ENCODE measurements at places on chromosomes 6 and 20. TPM values are rescaled to one million over a fixed set of nuclear protein-coding genes. Genes with fewer than 3 reads are reported as not detected.

- no peak overlapping the region for H3K27ac ChIP-seq
- peaks cover 16% of the 10 kb centered on the region for H3K27me3 ChIP-seq
- no peaks in the 10 kb centered on the region for H3K36me3 ChIP-seq
- no peak for DNase-seq
Measured at GRCh38 chr6:6202886-6203285, 117.6 kb downstream of the F13A1 start.

SLC17A3 gene
- not detected for total RNA-seq

DNA sequence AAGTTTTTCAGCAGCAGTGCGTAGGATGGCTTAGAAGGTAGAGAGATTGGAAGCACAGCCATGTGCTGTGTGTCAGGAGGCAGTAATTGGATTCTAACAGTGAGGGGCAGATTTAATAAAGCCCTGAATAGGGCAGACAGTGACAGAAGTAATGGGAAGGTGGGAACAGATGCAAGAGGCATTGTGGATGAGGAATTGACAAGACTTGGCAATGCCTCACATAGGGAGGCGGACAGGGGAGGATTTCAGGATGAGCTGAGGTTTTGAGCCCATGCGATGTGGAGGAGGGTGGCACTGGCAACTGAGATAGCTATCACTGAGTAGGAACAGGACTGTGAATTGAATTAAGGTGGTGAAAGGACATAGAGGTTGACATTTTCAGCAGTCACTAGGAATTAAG lies 262.2 kb upstream of the FLRT3 start:
- DNase-seq = no peak
- no peaks in the 10 kb centered on the region for H3K27me3 ChIP-seq
- H3K36me3 ChIP-seq = no peaks in the 10 kb centered on the region
- no peaks in the 10 kb centered on the region for H3K4me1 ChIP-seq
- no peak overlapping the region for H3K27ac ChIP-seq
- H3K4me3 ChIP-seq = no peak overlapping the region

DNA sequence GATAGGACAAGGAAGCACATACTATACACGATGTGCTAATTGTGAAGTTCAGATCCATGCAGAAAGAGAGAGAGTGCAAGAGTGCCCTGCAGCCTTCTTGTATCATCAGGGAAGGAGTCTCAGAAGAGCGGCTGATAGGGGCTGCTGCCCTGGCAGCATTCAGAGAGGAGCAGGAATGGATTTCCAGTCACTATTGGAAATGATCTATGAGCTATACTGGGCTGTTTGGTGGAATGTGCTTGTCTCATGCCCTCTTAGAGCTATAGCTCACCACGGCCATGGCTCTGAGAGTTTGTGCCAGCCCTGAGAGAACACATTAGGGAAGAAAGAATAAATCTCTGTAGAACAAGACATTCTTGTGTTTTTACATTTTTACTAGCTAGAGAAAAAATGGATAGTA lies 212.6 kb upstream of the RAB32 start:
- no peak for DNase-seq
- no peaks in the 10 kb centered on the region for H3K4me1 ChIP-seq
- no peak overlapping the region for H3K27ac ChIP-seq
- no peaks in the 10 kb centered on the region for H3K36me3 ChIP-seq
- H3K27me3 ChIP-seq = peaks cover 6% of the 10 kb centered on the region
- no peak overlapping the region for H3K4me3 ChIP-seq

DNA sequence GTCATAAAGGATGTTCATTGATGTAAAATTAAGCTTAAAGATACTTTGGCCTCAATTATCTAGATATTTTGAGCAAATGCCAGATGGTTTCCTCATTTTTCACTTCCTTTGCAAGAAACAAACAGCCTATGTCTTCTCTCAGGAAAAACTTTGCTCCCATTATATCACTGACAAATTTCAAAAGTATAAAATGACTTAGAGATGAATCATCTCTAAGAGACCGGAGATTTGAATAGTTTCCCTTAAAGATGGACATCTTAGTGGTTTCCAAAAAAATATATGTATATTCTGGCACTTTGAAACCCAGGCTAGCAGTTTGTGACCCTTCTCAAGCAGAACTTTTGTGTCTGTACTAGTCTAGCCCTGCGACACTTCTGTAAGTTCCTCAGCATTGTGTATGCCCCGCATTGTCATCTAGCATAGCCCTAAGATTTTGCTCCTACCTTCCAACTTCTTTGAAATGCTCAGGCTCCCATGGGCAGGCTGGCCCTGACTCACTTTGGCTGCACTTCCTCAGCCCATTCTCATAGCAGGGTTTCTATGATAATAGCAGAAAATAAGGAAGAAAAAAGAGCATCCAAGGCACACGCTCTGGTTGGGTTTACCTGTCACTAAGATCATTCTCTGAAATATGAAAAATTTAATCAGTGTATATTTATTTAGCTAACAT lies 25.7 kb upstream of the POU3F2 start:
- DNase-seq = peak; percentile 40
- H3K27me3 ChIP-seq = no peaks in the 10 kb centered on the region
- H3K4me3 ChIP-seq = no peak overlapping the region
- no peaks in the 10 kb centered on the region for H3K36me3 ChIP-seq
- peak overlapping the region; percentile 23 for H3K27ac ChIP-seq

GRCh38 chr6:68247782-68248181 lies 387.3 kb upstream of the ADGRB3 start:
- no peak overlapping the region for H3K27ac ChIP-seq
- no peak for DNase-seq
- no peaks in the 10 kb centered on the region for H3K27me3 ChIP-seq
- no peak overlapping the region for H3K4me3 ChIP-seq
- no peaks in the 10 kb centered on the region for H3K36me3 ChIP-seq

DNA sequence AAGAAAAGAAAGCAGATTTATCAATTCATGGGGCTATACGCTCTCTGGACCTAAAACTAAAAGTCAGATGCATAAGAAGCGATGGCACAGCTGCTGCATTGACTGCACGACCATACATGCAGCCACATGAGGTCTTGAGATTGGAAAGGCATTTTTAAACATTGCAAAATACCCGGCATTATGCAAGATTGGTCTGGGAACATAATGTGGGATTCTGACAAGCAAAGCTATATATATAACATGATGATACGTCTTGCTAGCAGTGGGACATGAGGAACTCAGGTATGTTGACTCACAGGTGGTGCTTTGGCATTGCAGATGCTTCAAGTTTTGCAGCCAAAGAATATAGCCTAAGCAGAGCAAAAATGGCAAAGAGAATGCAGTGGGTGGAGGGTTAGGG lies 55.1 kb downstream of the SAMD3 start:
- H3K36me3 ChIP-seq = no peaks in the 10 kb centered on the region
- H3K4me3 ChIP-seq = no peak overlapping the region
- DNase-seq = peak; percentile 9
- H3K27me3 ChIP-seq = no peaks in the 10 kb centered on the region

HLA-DPA1 gene
- total RNA-seq = not detected

GRCh38 chr6:13452346-13453117 lies 34.9 kb downstream of the GFOD1 start:
- H3K4me1 ChIP-seq = peaks cover 35% of the 10 kb centered on the region
- H3K27me3 ChIP-seq = no peaks in the 10 kb centered on the region
- DNase-seq = no peak
- H3K27ac ChIP-seq = peak overlapping the region; percentile 84
- H3K4me3 ChIP-seq = no peak overlapping the region

- H3K27me3 ChIP-seq = no peaks in the 10 kb centered on the region
- no peak overlapping the region for H3K27ac ChIP-seq
- H3K4me1 ChIP-seq = no peaks in the 10 kb centered on the region
- DNase-seq = no peak
Measured at GRCh38 chr6:137949686-137950390, 82.8 kb downstream of the TNFAIP3 start.

TRIM31 gene
- 0.11 TPM for total RNA-seq

HTR1E gene
- not detected for total RNA-seq

- no peaks in the 10 kb centered on the region for H3K27me3 ChIP-seq
- no peak overlapping the region for H3K27ac ChIP-seq
- peak; percentile 49 for DNase-seq
- H3K36me3 ChIP-seq = no peaks in the 10 kb centered on the region
- peaks cover 4% of the 10 kb centered on the region for H3K4me1 ChIP-seq
Measured at GRCh38 chr20:19114410-19114809, 98.0 kb upstream of the SLC24A3 start.

RNF8 gene
- total RNA-seq = 20.2 TPM

BHLHE23 gene
- not detected for total RNA-seq

MEP1A gene
- not detected for total RNA-seq

GRCh38 chr20:32560482-32560988 lies 24.6 kb downstream of the NOL4L start:
- no peaks in the 10 kb centered on the region for H3K36me3 ChIP-seq
- H3K4me3 ChIP-seq = no peak overlapping the region
- no peak for DNase-seq
- no peak overlapping the region for H3K27ac ChIP-seq
- no peaks in the 10 kb centered on the region for H3K4me1 ChIP-seq

DNA sequence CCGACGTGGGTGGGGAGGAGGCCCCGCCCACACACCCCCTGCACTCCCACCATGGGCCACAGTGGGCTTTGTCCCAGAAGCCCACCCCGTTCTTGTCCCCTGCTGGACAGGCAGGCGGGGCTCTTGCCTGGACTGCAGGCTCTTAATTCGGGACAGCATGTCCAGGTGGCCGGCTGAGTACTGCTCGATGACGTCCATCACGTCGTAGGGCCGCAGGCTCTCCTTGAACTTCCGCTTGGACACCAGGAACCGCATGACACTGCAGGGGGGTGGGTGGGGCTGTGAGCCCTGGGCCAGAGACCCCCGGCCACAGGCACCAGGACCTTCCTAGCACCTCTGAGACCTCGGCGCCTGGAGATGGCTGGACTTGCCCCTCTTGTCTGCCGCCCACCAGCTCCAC lies 52.2 kb upstream of the CHRNA4 start:
- peaks cover 40% of the 10 kb centered on the region for H3K27me3 ChIP-seq
- H3K36me3 ChIP-seq = no peaks in the 10 kb centered on the region
- no peak for DNase-seq
- H3K4me1 ChIP-seq = no peaks in the 10 kb centered on the region
- no peak overlapping the region for H3K4me3 ChIP-seq
- H3K27ac ChIP-seq = no peak overlapping the region

NR2E1 gene
- not detected for total RNA-seq

DNA sequence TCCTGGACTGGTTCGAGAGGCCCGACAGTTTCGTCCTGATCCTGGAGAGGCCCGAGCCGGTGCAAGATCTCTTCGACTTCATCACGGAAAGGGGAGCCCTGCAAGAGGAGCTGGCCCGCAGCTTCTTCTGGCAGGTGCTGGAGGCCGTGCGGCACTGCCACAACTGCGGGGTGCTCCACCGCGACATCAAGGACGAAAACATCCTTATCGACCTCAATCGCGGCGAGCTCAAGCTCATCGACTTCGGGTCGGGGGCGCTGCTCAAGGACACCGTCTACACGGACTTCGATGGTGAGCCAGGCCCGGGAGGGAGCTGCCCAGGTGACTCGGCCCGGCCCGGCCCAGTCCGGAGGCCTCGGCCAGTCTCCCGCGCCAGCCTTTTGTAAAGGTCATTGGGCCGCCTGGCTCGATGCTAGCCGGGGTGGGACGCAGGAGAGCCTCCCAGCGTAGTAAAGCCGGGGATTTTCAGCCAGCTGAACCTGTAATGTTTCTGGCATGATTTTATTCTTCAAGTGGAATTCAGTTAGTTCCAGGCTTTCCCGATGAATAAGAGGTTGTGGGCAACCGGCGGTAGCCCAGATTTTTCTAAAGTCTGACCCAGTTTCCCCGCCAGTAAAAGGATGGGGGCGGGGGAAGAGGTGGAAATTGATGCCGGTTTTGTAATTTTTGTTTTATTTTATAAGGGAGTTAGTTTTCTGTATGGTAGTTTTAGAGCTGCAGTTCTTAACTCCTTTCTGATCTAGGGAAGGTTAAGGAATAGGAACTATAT lies 1.4 kb downstream of the PIM1 start:
- H3K27ac ChIP-seq = peak overlapping the region; percentile 78
- peak overlapping the region; percentile 80 for H3K4me3 ChIP-seq
- H3K36me3 ChIP-seq = peaks cover 39% of the 10 kb centered on the region
- H3K4me1 ChIP-seq = peaks cover 13% of the 10 kb centered on the region
- peak; percentile 34 for DNase-seq

GRCh38 chr6:87066449-87067333 lies 28.2 kb downstream of the CGA start:
- peak overlapping the region; percentile 52 for H3K4me3 ChIP-seq
- 0 out of 2 replicates have a peak, but pooled peaks cover 5% of the 10 kb centered on the region for H3K27me3 ChIP-seq
- no peaks in the 10 kb centered on the region for H3K36me3 ChIP-seq
- no peak overlapping the region for H3K27ac ChIP-seq
- no peaks in the 10 kb centered on the region for H3K4me1 ChIP-seq
